Stimulated activated CD8-positive, alpha-beta memory T cell treated with anti-CD3 and anti-CD28 coated beads, Interleukin-7, amount 100 ng/mL, for 1 hour (primary cell): ENCODE measurements at places on chromosomes 16 and 17.

- no peak for DNase-seq
Observed at GRCh38 chr16:5364186-5364585, 266.6 kb upstream of the EEF2KMT start.

- no peak for DNase-seq
Observed at GRCh38 chr17:82949984-82950383, 110.2 kb upstream of the ZNF750 start.

GRCh38 chr17:14144508-14144907 lies 75.2 kb downstream of the COX10 start:
- DNase-seq, result no peak

- no peak for DNase-seq
Observed at GRCh38 chr17:45895304-45895968, 1.1 kb downstream of the MAPT start.

DNA sequence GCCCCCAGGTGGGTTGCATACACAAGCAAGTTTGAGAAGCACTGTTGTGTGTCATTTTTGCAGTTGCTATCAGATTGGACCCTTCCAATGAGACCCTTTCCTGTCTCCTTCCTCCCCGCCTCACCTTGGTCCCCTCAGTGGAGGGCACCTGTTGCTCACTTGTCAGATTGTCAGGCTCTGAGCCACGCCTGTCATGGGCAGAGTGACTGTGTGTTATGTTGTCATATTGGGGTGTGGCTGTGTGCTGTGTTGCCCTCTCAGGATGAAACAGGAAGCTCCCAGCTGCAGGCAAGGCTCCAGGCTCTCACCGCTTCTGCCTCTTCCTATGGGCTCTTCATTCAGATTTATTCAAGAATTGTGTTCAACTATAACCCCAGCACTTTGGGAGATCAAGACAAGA lies 302.9 kb downstream of the CPPED1 start:
- no peak for DNase-seq

- no peak for DNase-seq
Observed at GRCh38 chr16:48546774-48547173, 63.2 kb downstream of the N4BP1 start.

GRCh38 chr17:69523244-69523861 lies 108.9 kb downstream of the MAP2K6 start:
- no peak for DNase-seq

DNA sequence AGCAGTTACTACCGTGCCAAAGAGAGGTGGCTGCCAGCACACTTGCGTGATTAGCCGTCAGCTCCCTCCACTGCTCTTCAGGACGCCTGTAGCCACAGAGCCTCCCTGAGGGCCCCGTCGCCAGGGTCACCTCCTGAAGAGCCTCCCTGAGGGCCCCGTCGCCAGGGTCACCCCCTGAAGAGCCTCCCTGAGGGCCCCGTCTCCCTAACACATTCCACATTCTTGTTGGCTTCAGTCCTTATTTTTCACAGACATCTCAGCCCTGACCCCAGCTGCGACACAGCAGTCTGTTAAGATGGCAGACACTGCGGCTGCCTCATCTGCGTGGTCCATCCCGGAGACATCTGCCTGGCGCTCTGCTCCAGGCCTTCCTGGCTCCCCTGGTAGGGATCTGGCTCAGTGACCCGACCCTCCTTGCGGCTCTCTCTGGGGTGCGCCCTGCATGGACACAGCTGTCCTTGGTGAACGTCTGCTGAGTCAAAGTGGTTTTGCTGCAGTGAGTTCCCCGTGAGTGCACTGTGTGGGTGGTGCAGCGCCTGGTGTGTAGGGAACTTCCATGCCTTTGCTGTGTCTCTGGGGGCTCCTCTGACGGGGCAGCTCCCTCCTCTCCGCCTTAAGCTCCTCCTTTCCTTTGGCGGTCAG lies 11.4 kb downstream of the ACSF3 start:
- no peak for DNase-seq

DNA sequence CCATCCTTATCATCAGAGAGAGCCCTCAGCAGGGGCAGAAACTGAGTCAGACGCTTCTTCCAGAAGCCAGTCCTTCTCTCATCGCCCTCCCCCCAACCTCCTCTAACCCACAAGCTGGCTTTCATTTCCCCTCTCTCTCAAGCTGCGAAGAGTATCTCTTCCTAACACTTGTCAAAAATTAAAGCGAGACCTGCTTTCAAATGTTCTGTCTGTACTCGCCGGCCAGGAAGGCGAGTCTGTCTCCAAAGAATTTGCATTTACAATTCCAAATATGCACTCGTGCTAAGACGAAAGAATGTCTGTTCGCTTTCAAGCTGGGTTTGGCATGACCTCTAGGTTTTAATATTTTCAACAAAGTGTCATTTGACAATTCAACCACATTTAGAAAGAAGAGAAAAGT lies 140.4 kb downstream of the RGS9 start:
- DNase-seq, result no peak

DNA sequence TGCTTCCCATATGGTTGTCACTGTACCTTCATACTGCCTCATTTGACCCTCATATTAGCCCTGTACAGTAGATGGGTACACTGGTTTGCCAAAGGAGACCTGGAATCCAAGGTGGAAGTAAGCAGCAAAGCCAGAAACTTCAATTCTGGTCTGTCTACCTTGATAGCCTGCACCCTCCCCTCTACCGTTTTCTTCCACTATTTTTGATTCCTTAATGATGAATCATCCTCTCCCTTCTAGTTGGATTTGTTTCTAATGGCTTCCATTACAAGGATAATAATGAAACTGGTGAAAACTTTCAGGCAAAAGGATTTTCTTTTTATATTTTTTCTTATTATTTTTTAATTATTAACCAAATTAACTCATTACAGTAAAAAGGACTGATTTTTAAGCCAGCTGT lies 17.3 kb downstream of the TAC4 start:
- no peak for DNase-seq

DNA sequence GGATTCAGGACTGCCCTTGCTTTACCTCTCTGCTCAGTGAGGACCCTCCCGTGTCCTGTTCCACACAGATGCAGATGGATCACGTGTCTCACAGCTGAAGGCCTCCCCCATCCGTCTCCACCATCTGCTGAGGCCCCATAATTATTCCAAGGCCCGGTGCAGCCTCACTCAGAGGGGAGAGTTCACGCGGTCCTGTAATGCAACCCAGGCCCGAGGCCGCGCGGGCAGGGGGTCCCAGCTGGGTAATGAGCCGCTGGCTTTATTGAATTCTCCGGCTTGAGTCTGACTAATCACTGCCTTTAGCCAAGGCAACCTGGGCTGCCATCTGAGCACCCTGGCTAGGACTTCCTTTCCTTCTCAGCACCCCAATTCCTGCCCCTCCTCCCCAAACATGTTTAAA lies 4.4 kb upstream of the WFIKKN2 start:
- DNase-seq, result no peak

DNA sequence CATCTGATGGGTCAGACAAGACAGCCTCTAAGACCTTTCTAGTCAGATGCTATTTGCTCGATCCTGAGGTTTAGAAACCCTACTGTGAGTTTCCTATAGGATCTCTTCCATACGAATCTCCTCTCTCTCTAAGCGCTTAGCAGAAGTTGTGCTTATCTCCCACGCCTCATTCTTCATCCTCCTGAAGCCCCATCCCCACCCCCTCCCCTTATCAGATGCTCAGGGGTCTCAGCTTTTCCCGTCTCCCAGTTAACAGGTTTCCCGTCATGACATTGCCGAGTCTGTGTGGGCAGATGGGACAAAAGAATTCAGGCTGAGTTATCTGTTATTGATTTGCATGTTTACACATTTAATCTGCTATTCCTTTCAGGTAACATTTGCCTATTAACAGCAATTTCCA lies 99.0 kb upstream of the PIRT start:
- no peak for DNase-seq

DNA sequence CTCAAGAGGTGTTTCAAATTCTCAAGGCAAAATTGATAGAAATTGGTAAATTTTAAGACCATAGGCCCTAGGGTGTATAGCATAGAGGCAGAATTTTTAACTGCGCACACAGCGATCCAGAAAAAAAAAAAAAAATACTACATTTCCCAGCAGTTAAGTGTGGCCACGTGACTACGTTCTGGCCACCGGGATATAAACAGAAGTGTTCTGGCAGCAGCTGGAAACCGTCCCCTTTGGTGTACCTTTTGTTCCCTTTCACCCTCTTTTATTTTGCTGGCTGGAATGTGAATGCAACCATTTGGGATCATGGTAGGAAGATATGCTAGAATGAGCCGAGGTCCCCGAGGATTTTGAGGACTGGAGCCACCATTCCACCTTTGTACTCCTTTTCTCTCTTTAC lies 52.7 kb upstream of the AKAP1 start:
- no peak for DNase-seq

- no peak for DNase-seq
Observed at GRCh38 chr17:5126719-5127488, 11.1 kb downstream of the USP6 start.

DNA sequence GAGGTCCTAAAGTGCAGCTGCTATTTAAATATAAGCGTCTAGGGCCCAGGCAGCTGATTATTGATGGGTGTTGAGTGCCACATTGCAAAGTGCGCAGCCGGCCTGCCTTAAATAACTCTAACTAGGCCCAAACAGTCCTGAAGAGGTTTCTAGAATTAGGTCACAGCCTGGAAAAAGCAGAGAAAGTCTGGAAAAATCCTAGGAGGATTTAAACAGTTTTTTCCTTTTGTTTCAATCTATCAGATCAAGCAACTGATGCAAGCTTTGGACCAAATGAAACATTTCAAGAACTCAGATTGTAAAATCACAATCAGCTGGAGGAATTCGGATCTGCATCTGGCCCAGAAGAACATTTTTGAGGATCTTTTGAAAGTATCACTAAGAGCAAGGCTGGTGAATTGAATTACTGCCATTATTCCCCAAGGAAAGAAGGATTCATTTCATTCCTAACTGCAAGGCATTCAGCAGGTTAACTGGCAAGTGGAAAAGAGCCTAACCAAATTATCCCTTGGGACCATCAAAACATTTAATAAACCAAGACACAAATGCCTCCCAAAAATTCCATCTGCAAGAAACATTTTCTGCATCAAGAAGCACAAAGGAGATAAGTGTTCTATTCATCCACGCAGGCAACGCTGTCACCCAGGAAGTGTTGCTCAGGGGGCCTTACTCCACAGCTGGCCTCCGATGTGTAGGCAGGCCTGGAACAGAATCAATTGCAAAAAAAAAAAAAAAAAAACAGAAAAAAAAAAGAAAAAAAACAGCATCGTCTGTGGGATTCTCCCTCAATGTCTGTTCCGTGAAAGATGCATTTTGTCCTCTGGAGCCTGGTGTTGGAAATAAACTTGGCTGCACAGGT lies 46.1 kb downstream of the IRX3 start:
- no peak for DNase-seq

DNA sequence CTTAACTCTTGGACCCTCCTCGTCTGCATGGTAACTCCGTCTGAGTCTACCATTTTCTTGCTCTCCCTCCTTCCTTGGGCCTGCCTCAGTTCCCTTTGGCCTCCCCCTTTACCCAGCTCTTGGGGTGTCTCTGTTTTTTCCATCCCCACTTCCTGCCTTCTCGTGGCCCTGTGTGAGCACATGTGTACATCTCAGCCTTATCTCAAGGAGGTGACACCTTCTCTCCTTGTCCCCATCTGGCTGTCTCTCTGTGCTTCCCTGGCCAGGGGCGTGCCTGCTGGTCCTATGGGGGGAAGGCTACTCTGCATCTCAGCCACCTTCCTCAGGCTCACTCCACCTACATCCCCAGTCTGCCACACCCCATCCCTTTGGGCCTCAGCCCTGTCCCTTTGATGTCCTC lies 6.6 kb downstream of the CTF1 start:
- DNase-seq, result no peak

DNA sequence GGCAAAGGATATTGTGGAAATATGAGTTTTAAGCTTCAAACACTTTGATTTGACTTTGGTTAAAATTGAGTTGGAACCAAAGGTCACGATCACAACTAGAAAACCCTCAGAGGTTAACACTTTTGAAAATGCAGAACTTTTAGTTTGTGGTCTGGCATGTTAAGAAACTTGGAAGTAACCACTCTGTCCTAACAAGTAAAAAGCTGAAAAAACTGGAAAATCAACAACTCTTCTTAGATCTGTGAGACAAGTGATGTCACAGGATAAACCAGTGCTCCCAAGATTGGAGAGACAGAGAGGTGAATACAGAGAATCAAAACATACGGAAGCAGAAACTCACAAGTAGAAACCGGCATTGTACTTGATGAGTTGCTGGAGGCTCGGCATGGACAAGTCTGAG lies 17.4 kb downstream of the MFSD6L start:
- DNase-seq, result no peak

DNA sequence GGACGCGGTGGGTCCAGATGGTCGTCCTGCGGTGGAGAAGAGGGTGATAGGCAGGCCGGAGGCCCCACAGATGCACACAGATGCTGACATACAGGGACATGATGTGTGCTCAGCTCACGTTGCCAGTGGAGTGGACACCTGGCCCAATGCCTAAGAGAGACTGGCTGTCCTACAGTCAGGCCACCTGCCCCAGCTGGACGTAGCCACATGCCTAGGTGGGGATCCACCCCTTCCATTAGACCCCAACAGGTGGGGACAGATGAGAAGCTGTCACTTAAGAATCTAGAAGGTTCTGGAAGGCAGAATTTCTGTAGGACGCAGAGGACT lies 117.6 kb upstream of the ZNF750 start:
- DNase-seq, result no peak

DNA sequence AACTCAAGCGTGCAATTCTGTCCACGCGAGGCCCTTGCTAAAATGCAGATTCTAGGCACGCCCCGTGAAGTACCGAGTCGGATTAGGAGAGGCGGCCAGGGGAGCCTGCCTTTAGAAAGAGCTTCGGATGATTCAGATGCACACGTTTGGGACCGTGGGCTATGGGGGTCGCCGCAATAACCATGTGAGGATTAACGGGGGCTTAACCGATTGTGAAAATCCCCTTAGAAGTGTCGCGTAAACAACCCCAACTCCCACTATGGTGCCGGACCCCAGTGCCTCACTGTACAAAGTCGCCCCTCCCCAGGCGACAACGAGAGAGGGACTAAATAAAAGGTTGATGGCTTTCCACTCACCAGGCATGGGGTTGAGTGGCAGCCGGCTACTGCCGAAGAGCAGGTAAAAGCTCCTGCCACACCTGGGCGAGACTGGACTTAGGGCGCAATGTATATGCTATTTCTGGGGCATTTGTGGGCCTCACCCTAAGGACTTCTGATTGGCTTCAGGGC lies 635 bp upstream of the SP2 start:
- DNase-seq, result no peak

- DNase-seq, result no peak
Observed at GRCh38 chr17:57270801-57271245, 14.5 kb downstream of the MSI2 start.

GRCh38 chr17:27565874-27566670 lies 64.9 kb upstream of the LGALS9 start:
- DNase-seq, result no peak

DNA sequence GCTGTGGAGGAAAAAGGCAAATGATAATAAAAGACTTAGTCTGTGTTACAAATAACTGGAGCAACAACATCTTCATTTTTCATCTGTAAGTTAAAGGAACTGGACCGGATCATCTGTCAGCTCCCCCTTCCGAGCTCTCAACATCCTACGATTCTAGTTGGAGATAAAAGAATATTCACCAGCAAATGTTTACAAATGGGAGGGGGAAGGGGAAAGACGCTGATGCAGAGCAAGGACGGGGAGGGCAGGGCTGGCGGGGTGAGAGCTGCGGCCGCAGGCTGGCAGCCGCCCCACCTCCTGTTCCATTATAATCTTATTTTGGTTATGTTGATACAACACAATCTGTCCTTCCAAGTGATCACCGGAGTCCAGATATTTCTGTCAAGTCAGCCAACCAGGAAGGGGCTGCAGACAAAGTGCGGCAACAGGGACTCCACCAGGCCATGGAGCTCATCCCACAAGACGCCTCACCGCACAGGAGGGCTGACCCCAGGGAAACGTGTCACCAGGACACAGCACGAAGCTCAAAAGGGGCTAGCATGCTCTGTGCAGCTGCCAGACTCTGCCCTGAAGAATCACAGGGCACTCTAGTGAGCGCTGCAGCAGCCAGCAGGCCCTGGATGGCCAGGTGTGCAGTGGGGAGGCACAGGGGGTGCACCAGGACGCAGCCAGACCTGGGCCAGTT lies 19.7 kb downstream of the FBXO31 start:
- no peak for DNase-seq
